ENCODE measurements at places on chromosomes 2 and 18. TPM values are rescaled to one million over a fixed set of nuclear protein-coding genes. Genes with fewer than 3 reads are reported as not detected.

The PASK gene
- 4.3 TPM for total RNA-seq

The LRPPRC gene
- total RNA-seq: 51.7 TPM

The CFC1 gene
- total RNA-seq: not detected

The ADNP2 gene
- total RNA-seq: 17.6 TPM

The GPR35 gene
- 0.94 TPM for total RNA-seq

The FN1 gene
- 213 TPM for total RNA-seq
